ENCODE measurements at places on chromosomes 3 and 15.

GRCh38 chr3:140441006-140441405 lies 236.9 kb upstream of the TRIM42 start:
- DNase-seq = no peak

GRCh38 chr15:48674876-48675275 lies 29.4 kb upstream of the FBN1 start:
- no peak for DNase-seq

GRCh38 chr3:128487538-128487812 lies 5.5 kb downstream of the GATA2 start:
- DNase-seq = no peak

- DNase-seq = no peak
Observed at GRCh38 chr3:195256639-195257453, 14.1 kb downstream of the XXYLT1 start.

DNA sequence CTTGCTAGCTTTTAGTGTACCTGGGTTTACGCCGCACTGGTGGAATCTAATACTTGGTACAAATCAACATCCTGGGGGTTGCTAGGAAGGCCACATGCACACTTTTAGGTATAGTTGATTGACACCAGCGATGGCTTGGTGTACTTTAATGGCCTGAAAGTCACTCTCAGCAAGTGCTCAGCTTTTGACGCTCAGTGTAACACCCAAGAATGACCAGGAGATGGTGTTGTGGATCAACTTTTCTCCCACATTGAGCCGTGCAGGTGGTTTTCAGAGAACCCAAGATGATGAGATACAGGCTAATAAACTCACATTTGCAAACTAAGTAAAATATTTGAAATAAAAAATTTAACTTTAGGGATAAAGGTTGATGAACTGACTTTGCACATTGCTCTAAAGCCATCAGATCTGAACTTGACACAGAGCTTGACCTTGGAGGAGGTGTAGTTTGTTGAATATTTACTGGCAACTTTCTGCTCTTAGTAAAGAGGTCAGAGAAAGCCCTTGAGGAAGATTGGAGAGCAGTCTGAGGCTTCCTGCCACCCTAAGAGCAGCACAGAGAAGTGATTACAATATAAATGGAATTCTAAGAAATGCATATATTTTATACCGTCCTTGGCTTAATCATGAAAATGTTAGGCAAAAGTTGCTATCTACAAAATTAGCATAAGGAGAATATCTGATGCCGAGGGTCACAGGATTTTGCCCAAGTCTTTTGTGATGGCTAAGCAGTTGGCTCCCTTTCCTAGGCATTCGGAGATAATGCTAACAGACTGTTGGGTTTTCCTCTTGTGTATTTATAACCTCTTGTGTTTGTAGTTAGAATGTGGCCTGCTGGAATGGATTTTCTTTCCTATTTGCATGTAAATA lies 143.4 kb upstream of the RASGRP1 start:
- no peak for DNase-seq

- DNase-seq = no peak
Observed at GRCh38 chr3:56787258-56787775, 14.4 kb downstream of the ARHGEF3 start.

GRCh38 chr3:168514252-168514651 lies 418.5 kb upstream of the GOLIM4 start:
- DNase-seq = no peak

DNA sequence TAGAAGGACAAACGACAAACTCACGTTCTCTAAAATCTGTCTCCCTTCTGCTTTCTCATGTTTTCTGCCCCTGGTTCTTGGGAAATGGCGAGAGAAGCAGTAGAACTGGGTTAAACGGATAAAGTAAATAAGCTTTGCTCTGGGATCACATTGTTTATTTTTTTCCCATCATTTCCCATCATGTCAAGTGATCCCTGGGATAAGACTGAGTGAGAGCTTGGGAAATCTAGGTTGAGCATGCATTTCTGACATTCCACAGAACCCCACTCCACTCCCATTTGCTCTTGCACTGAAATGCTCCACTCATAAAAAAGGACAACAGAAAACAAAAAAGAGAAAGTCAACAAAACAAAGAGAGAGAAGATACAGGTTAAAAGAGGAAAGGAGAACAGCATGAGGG lies 69.1 kb downstream of the SEMA6D start:
- DNase-seq = no peak

DNA sequence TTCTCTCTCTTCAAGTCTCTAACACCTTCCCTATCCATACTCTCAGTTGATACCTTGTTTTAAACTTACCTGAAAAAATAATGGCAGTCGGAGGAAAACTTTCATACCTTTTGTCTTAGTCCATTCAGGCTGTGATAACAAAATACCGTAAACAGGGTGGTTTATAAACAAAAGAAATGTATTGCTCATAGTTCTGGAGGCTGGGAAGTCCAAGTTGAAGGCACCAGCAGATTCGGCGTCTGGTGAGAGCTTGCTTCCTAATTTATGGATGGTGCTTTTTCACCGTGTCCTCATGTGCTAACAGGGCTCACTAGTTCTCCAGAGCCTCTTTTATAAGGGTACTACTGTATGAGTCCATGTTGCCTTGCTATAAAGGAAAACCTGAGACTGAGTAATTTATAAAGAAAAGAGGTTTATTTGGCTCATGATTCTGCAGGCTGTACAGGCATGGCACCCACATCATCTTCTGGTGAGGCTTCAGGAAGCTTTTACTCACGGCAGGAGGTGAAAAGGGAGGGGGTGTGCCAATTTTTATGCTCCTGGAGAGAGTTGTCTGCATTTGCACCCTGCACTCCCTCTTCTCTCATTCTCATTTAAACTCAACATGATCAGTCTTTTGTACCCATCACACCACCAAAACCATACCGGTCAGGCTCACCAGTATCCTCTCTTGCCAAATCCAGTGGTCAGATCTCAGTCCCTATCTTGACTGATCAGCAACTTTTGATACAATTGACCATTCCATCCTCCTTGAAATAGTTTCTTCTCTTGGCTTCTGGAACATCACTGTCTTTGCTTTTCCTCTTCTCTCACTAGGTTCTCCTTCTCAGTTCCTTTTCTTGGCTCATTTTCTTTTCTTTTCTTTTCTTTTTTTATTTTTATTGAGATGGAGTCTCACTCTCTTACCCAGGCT lies 21.6 kb downstream of the ST6GAL1 start:
- no peak for DNase-seq

- no peak for DNase-seq
Observed at GRCh38 chr3:59510576-59510975, 460.8 kb upstream of the CFAP20DC start.

- no peak for DNase-seq
Observed at GRCh38 chr3:120070263-120070981, 23.8 kb downstream of the GSK3B start.

DNA sequence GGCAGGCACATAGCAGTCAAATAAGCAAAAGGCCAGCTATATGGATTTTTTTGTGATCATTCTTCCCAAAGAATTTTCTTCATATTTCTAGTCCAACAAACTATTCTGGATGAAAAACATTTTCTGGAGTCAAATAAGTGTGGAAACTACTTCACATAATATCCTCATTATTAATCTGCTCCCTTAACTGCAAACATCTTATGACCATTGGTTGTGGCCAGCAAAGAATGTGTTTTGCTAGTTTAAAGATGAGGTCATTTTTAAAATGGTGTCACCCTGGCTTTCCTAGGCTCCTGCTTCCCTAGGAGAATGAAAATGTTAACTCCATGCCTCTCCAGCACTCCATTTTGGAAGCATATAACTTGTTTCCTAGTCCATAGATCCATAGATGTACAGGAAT lies 118.8 kb downstream of the SST start:
- no peak for DNase-seq

DNA sequence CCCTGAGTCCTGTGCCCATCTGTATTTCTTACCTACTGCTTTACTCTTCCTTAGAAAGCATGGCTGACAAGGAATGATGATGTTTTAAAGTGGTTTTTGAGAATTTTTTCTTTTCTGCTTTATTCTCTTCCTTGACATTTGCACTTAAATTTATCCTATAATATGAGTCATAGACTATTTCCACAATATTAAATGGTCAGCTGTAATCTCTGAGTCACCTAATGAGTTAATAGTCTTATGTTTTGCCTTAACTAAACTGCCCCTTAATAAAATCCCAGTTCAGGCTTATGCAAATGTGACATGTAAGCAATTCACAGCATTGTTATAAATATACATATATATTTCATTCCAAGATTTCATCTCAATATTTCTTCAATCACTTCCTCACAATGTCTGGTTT lies 23.8 kb downstream of the MEIS2 start:
- no peak for DNase-seq

Data from stimulated activated CD4-positive, alpha-beta T cell treated with anti-CD3 and anti-CD28 coated beads, TNF-alpha, amount 100 ng/mL, for 1 hour (primary cell).